ENCODE measurements at places on chromosomes 3 and 15. TPM values are rescaled to one million over a fixed set of nuclear protein-coding genes. Genes with fewer than 3 reads are reported as not detected.

The HIGD2B gene
- not detected for polyA plus RNA-seq

DNA sequence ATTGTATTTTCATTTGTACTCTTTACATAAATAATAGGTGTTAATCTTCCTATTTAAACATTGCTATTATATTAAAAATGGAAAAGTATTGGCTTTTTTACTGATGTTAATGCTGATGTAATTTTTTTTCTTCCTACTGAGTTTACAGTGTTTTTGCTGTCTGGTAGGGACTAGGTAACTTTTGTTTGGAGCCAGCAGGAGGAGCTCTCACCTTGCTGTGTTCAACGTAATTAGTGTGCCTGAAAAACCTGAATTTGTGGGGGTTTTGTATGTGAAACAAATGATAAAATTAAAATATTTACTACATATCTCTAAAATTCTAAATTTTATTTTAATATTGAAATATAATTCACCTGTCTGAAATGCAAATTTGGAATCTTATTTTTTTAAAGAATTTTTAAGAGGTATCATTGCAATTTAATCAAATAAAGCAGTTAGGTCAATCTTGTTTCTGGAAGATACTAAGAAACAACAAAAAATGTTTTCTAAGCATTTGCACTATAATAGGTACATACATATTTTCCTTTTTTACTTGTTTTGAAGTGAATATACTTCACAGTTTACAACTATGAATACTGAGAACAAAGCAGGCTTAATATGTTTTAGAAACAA, 48.8 kb downstream of the EPHA6 start:
- no peak for DNase-seq

The GOLGA8J gene
- 1.5 TPM for polyA plus RNA-seq

DNA sequence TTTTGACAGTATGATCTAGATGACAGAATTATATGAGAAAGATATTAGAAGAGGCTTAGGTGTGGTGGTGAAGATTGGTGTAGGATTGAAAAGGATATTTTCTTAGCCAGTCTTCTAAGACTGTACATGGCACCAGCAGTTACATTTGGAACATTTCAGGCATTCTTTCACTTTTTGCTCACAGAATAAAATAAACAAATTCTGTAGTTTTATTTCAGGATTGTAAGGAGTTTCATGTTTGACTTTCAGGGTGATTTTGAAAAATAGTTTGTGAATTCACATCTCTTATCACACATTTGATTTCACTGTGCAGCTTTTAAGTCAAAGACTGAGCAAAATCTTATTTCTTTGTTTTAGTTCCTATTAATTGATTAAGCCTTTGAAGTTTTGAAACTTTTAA, 27.1 kb downstream of the DNAJC13 start:
- DNase-seq: no peak

The LRRC3B gene
- 4.9 TPM for polyA plus RNA-seq

The COL6A5 gene
- polyA plus RNA-seq: 4.9 TPM

DNA sequence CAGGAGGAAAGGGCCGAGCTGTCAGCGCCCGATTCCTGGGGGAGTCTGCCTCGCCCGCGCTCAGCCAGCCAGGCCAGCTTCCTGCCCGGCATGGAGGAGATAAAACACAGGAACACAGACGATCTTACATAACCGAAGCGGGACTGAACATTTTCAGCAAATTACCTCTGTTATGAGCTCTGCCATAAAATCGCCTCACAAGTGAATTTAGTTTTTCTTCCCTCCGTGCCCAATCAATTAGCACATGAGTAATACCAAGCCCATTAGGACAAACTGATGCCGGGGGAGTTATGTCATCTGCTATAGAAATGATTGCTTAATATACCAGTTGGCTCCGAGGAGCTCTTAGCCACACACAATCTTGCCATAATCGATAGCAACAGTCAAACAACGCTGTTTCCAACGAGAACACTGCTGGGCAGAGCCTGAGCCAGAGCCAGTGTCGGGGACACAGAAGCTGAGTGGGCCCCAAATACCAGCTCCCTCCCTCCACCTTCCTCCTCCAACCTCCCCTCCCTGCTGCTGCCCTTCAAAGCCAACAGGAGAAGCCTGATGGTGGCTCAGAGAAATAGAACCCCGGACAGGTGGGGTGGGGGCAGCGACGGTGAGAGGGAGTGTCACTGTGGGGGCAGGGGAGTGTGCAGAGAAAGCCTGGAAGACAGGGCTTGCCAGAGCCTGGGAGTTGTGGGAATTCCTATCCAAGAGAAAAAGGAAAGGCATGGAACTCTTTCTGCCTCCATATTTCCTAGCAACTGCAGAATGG, 279.4 kb upstream of the TLE3 start:
- peak; percentile 10 for DNase-seq

The MEIS2 gene
- 34.8 TPM for polyA plus RNA-seq

The IGSF10 gene
- 34.1 TPM for polyA plus RNA-seq

- no peak for DNase-seq
Observed at GRCh38 chr15:98513428-98513986, 134.8 kb upstream of the IGF1R start.

DNA sequence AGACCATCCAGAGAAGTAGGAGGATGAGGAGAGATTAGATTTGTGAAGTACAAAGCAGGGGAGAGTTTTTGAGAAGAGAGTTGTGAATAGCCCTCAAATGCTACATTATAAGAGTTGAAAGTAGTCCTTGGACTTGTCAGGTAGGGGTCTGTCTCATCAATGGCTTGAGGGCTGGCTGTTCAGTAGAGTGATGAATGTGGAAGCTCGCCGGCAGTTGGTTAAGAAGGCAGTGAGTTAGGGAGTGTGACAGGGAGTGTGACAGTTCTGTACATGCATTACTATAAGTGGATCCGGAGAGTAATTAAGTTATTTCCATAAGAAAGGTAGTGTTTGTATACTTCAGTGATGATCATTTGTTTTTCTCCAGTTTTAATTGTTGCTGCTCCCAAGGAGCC, 32.5 kb downstream of the SLMAP start:
- DNase-seq: no peak

- no peak for DNase-seq
Observed at GRCh38 chr3:50534681-50535330, 31.4 kb upstream of the CACNA2D2 start.

GRCh38 chr3:58206406-58207011, 4.3 kb downstream of the DNASE1L3 start:
- no peak for DNase-seq

GRCh38 chr3:106025151-106025722, 156.4 kb upstream of the CBLB start:
- DNase-seq: no peak

DNA sequence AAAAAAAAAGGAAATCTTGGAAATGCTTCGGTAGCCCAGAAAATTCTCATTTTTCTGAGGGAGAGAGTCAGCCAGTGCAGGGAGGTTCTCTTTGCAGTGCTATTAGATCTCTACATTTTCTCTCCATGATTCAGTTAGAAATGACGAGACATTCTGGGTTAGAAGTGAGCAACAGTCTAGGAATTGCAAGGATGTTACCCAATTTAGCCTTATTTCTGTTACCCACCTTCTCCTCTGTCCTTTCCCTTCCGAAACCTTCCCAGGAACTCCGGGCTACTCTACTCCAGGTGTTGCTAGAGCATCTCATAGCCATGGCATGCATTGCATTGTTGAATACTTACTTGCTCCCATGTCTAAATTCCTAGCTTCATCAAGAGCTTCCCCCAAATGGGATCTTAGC, 106.8 kb downstream of the EDEM1 start:
- no peak for DNase-seq

- DNase-seq: no peak
Observed at GRCh38 chr3:69107841-69108240, 14.6 kb downstream of the LMOD3 start.

GRCh38 chr3:14938954-14939353, 8.4 kb upstream of the NR2C2 start:
- DNase-seq: no peak

The ZDHHC23 gene
- polyA plus RNA-seq: 6.3 TPM

The NEO1 gene
- polyA plus RNA-seq: 109 TPM
